ENCODE measurements at places on chromosomes 4 and X.
A peak's percentile ranks its signal among the peaks of the same experiment; 100 is the strongest.

- DNase-seq = no peak
Measured at GRCh38 chr4:1882850-1883271, 11.7 kb downstream of the NSD2 start.

DNA sequence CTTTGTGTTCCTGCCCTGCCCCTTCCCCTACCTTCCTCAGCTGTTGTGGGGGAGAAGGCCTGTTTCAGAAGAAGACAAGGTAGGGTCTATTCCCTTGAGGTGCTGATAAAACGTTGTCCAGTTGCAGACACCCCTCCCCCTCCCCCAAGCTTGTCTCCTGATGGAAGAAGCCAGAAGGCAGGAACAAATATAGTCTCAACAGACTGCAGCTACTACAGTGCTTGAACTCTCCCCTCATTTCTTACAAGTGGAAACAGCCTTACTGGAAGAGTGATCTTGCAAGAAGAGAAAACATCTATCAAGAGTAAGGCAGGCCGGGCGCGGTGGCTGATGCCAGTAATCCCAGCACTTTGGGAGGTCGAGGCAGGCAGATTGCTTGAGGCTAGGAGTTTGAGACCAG, 11.0 kb upstream of the MAP7D3 start:
- DNase-seq = no peak

DNA sequence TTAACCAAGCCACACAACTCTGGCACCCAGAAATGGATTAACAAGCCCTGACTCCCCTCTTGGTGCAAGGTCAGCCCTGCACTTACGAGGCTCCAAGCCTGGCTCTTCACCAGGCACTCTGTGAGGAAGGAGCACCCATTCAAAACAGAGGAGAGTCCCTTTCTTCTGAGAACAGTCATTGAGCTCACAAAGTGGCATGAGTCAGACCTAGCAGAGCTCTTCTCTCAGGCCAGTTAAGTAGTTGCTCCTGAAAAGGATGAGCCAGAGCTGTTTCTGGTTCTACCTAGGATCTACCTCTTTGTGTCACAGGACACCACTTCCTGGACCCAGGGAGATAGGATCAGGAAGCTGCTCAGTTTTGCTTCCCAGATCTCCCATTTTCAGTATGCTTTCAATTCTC, 48.2 kb downstream of the EVC2 start:
- DNase-seq = no peak

GRCh38 chrX:44784241-44784640, 59.6 kb upstream of the DUSP21 start:
- peak; percentile 38 for DNase-seq

DNA sequence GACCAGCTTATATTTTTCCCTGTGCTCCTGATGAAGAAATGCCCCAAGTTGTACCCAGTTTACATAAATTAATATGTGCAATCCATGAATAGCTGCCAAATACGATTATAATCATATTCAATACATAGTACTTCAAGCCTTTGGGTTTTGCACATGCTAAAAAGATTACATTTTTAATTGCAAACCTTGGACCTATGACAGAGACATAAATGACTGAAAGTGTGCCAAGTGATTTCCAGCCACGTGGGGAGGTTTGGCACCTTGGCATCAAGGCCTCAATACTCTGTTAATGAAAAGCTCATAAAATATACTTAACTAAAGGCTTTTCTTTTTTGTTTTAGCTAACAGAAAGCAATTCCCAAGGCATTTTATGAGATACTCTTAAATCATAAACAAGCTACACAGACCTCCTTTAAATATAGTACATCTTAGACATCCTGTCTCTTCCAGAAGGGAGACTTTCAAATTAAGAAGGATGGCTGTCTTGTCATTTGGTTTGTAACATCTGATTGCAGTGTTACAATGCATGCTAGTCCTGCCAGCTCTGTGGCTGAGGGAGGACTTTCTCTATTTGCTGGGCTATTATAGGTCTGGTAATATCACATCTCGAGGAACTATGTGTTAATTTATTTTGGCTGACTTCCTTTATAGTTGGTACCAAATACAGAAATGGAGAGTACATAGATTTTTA, 404.1 kb downstream of the AFF2 start:
- no peak for DNase-seq

GRCh38 chrX:47232803-47233332, at the start of gene USP11:
Gene USP11 (plus strand): TSS chrX:47233009. CDS start chrX:47233044, 35 bp downstream.
- DNase-seq = peak; percentile 40
